ENCODE measurements at places on chromosomes 12 and 14. TPM values are rescaled to one million over a fixed set of nuclear protein-coding genes. Genes with fewer than 3 reads are reported as not detected.
A peak's percentile ranks its signal among the peaks of the same experiment; 100 is the strongest.

DNA sequence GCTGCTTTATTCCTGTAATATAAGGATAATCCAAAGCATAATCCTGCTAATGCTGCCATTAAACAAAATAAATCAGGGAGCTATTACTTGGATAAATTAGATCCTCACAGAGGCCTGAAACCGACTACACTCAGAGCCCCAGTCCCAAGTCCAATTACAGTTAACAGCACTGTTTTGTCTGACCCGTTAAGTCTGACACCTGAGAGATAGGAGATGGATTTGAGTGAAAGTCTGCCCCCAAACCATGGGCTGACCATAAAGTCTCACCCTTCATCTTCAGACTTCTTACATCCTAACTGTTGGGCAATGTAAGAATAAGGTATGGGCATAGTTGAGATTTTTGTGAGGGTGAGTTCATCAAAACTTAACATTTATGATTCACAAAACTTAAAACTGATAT is 181.7 kb downstream of the PLCZ1 start:
- DNase-seq, result no peak

DNA sequence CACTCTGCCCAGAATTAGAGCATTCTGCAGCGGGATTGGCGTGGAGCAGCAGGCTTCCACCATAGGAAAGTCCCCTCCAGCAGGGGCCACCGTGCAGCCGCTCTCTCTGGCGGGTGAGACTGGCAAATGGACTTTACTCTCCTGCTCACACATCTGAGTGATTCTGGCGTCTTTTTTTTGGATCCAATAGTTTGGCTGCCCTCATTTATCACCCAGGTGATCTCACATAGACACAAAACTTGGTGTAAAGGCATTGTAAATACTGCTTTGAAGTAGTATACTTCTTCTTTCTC is 130.3 kb downstream of the TGFB3 start:
- DNase-seq, result no peak

The NDRG2 gene
- total RNA-seq, result 78.0 TPM

DNA sequence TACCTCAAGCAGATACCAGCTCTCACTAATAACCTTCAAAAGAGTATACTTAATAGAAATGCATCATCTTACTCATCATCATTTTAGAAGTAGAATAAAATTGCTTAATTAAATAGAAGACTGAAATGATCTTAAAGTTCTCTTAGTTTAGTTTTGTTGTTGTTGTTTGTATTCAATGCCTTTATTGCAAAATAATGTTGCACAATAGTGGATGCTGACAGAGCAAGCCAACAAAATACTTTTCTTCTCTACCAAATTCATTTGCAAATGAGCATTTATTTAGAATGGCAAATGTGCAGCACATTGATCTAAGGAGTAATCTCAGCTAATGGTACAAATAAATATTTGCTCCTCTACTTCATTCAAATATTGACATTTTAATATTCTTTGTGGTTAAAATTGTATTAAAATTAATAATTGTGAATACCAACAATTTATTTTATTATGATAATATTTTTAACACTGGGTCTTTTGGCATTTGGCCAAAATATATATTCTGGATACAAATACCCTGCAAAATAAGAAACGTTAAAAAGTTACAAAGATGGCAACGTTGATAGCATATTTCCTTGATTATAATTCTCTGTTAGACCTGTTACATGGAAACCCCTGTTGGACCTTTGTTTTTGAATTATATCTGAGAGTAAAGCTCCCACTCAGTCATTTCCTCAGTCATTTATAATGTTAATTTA is 496.1 kb downstream of the RERGL start:
- no peak for DNase-seq

DNA sequence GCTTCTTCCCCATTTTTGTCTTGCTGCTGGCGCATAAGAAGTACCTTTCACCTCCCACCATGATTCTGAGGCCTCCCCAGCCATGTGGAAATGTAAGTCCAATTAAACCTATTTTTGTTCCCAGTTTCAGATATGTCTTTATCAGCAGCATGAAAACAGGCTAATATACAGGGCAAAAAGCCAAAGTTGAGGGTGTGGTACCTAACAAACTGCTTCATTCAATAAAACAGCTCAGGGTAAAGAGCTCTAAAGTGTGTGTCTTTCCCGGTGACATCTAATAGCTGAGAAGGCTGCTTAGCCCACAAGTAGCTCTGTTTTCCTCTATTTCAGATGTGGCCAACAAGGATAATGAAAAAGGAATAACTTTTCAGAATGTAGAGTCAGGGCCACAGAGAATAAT is 76.7 kb upstream of the SLC8A3 start:
- no peak for DNase-seq

- peak; percentile 81 for DNase-seq
Observed at GRCh38 chr14:54901380-54902142, 1.1 kb downstream of the GCH1 start.

All from posterior vena cava (tissue), 2 donors.